NCI-H2081 (cell line): ENCODE measurements at places on chromosomes 11 and 22.

GRCh38 chr22:48092866-48093265 lies 1330.4 kb downstream of the TBC1D22A start:
- no peak for DNase-seq

DNA sequence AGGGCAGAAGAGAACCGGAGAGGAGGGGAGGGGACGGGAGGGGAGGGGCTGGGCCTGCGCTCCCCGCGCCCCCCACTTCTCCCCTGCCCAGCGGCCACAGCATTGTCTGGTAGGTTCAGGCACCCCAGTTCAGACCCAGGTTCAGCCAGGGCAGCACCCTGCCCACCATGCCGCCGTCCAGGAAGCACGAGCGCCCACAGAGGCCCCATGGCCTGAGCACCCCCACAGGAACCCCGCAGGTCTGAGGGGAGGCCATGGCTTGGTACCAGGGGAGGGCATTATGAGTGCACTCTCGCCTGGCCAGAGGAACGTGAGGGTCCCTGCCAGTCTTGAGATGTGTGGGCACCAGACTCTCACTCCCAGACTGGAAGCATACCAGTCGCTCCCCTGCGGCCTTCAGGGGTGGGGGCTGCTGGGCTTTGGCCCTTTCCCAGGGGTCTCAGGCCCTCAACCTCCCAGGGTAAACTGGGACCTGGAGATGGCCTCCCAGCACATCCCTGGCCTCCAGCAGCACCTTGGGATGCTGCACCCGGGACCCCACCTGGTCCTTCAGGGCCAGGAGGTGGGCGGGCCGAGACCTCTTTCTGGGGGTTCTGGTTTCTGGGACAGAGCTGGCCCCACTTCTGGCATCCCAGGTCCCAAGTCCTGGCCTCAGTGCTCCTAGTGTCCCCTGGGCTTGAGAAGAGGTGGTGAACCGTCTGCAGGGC lies 597 bp upstream of the PLXNB2 start:
- DNase-seq = no peak

- DNase-seq = no peak
Measured at GRCh38 chr11:64028398-64029115, 7.2 kb upstream of the FLRT1 start.

DNA sequence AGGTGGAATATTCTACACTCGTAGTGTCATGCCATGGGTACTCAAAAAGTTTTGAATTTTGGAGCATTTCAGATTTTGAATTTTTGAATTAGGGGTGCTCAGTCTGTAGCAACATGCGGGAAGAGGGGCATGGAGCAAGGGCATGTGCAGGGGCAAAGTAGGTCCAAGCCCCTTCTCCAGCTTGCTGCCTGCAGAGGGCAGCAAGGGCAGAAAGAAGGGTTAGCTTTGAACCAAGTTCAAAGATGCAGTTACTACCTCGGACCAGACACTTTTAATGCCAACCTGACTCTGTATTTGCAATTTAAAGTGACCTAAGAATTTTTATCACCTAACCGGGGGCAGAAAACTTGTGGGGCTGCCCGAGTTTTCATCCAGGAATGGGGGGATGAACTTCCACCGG lies 68.2 kb downstream of the CD82 start:
- DNase-seq = no peak

DNA sequence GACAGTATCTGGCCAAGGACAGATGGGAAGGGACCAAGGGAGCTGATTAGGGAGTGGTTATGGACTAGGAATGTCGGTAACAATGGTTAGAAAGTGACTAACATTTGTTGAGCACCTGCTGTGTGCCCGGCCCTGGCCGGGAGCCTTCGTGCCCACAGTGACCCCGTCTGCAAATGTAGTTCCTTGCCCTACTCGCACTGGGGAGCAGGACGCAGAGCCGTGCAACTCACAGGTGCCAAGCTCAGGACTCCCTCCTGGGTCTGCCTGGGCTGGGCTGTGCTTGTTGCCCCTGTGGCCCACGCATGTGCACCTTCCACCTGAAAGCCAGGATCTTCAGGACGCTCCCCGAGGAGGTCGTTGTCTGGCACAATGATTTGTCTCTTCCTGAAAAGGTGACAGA lies 56.7 kb upstream of the PPP6R3 start:
- DNase-seq = no peak

DNA sequence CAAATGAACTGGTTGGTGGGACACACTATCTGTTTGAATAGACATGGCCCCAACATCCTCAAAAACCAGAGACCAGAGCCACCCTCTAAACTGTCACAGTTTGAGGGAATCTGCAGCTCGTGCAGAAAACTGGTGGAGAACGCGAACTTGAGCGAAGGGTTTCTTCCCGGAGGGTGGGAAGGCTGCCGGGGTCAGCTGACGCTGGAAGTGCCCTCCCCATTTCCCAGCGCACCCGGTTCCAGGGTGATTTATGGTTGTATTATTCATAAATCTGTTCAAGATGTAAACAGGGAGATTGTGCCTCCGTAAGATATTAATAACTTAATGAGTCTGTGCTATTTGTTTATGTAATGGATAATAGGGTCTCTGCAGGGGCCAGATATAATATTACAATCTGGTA lies 1396.7 kb downstream of the BRD1 start:
- no peak for DNase-seq

- no peak for DNase-seq
Measured at GRCh38 chr11:100340466-100341319, 346.4 kb upstream of the ARHGAP42 start.
